ENCODE measurements at places on chromosomes 7 and 10. TPM values are rescaled to one million over a fixed set of nuclear protein-coding genes. Genes with fewer than 3 reads are reported as not detected.

DNA sequence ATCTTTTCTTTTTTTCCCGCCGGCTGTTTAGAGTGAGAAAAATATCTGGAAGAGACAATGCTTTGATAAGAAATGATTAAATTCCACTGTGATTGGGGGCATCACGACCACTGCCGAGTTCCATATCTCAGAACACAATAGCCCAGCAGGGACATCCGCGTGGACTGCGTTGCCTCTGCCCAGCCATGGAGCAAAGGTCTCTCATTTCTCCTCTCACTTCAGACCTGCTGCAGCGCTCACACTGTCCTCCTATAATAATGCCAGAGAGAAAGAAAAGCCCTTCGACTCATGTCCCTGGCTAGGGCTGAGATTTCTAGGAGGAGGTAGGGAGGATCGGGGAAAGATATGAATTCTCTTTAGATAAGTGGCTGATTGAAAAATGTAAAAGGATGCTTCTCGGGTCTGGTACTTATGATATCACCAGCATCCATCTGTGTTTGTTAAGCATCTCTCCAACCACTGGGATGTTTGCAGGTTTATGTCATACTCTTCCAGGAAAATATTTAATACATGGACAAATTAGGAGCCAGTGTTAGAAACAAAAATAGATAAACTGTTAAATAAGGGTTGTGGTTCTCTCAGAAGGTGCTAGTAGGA, 472.9 kb upstream of the AKR1E2 start:
- DNase-seq: no peak

- DNase-seq: no peak
Observed at GRCh38 chr7:113768387-113768786, 150.4 kb downstream of the PPP1R3A start.

GRCh38 chr10:106825576-106826364, 338.7 kb downstream of the SORCS1 start:
- DNase-seq: no peak

- DNase-seq: no peak
Observed at GRCh38 chr7:129240119-129240820, 15.4 kb downstream of the AHCYL2 start.

DNA sequence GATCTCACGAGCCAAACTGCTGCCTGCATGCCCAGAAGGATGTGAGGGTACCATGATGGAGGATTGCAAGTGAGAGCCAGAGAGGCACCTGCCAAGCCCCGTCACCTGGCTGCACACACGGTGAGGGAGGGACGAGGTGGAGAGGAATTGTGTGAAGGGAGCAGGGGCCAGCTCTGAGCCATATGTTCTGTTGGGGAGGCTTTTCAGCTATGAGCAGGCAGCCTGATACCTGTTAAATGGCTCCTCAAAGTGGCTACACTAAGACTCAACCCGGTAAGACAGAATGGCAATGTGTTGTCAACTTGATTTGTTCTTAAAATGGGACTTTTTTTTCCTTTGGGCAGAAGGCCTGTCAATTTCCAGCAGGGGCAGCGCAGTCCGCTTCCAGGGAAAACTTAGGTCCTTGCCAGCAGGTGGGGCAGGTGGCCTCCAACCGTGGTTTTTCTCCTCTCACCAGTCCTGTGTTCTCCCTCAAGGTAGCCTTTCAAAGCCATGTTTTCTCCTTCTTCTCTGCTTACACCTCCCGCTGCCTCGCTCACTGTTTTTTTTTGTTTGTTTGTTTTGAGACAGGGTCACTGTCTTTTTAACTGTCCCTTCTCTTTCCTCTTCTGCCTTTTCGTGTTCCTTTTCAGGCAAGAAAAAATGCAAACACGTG, 57.7 kb upstream of the ZNRF2 start:
- DNase-seq: peak; percentile 76

DNA sequence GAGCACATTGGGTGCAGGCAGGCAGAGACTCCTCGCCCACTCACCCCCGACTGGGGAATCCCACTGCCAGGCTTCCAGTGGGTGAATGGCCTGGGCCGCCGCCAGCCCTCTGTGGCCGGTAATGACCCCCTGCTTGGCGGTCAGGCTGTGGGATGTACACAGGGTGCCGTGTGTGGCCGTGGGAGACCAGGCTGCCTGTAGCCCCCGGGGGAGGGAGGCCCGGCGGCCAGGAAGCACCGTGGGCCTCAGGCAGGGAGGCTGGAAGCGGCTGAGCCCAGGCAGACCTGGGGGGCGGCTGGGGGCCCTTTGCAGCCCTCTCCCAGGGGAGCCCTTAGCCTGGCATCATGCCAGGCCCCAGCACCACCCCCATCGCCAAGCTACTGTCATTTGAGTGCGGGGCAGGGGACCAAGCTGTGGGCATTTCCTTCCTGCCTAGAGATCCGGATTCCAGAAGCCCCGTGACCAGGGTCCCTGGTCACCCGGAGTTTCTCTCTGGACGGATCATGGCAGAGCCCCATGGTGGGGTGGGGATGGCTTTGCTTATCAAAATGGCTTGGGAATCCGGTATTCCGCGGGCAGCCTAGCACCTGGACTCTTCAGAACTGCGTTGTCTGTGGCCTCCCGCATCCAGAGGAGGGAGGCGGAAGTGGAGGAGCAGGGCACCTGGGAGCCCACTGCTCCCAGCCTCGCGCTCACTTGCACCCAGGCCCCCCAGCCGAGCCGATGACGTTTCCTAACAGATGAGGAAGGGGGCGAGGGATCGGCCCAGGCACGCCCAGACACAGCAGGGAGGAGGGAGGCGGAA, 1.1 kb downstream of the TTYH3 start:
- DNase-seq: no peak

GRCh38 chr10:105243381-105243780, 602.3 kb downstream of the SORCS3 start:
- no peak for DNase-seq

GRCh38 chr7:14385074-14385473, 395.6 kb upstream of the ETV1 start:
- DNase-seq: no peak

DNA sequence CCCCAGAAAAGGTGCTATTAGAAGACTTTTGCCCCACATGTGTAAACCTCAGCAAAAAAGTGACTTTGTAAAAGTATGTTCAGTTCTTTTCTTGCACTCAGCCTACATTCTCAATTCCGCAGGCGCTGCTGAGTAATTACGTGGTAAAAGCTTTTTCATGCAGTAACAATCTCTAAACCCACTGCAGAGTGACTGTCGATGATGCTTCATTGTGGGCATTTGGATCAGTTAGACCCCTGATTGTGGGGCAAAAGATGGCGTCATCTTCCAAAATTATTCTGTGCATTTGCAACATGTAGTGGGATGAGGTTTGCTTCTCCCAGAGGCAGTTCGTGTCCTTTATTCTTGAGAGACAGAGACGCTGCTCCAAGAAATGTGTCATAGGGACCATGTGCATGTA, 85.6 kb downstream of the PLPP4 start:
- no peak for DNase-seq

The TMEM273 gene
- not detected for total RNA-seq

The CLDN12 gene
- total RNA-seq: 42.9 TPM

The LDB3 gene
- 0.18 TPM for total RNA-seq

The WDR86 gene
- 8.1 TPM for total RNA-seq

The GRM3 gene
- total RNA-seq: 0.15 TPM

The PAPOLB gene
- total RNA-seq: 0.13 TPM

The DLX6 gene
- total RNA-seq: not detected

The TUBB8 gene
- total RNA-seq: 0.57 TPM

The ANXA7 gene
- 84.6 TPM for total RNA-seq

Measured in H9 (cell line).